ENCODE measurements at places on chromosomes 16 and 17. TPM values are rescaled to one million over a fixed set of nuclear protein-coding genes. Genes with fewer than 3 reads are reported as not detected.
A peak's percentile ranks its signal among the peaks of the same experiment; 100 is the strongest.

GRCh38 chr17:41315814-41316445 lies 420 bp upstream of the KRTAP17-1 start:
- peak; percentile 34 for DNase-seq

DNA sequence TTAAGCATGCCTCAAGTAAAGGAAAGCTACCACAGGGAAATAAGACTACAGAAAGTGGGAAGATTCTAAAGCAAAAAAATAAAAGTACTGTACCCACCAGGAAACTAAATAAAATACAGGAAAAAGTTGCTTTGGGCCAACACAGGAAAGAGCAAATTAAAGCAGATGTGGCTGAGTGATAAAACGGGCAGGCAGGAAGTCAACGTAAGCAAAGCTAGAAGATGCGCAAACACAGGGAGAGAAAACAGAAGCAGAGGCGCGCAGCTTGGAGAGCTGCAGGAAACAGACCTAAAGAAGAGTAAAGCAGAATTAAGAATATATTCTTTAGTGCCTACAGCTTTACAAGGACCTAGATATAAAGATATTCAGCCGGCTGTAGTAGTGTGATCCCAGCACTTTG lies 21.7 kb downstream of the USP36 start:
- DNase-seq, result no peak

The TUBD1 gene
- total RNA-seq, result 4.5 TPM

The KRTAP16-1 gene
- not detected for total RNA-seq

The NPTX1 gene
- total RNA-seq, result not detected
